Stimulated activated CD8-positive, alpha-beta memory T cell treated with anti-CD3 and anti-CD28 coated beads, Interleukin-2, amount 100 ng/mL, for 1 hour (primary cell): ENCODE measurements at places on chromosomes 6 and 20.

DNA sequence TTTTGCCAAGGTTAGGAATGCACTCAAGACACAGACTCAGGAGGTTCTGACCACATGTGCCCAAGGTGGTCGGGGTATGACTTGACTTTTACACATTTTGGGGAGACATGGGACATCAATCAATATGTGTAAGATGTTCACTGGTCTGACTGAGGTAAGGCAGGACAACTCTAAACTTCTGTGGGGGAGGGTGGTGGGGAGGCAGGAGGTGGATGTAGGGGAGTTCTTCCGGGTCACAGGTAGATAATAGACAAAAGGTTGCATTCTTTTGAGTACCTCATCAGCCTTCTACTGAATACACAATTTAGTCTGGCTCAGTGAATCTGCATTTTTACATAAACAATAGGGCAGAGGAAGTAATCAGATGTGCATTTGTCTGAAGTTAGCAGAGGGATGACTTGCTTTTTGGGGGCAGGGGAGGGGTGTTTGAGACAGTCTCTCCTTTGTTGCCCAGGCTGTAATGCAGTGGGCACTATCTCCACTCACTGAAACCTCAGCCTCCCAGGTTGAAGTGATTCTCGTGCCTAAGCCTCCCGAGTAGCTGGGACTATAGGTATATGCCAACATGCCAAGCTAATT lies 10.9 kb downstream of the ECHDC1 start:
- no peak for DNase-seq

GRCh38 chr20:5871459-5872410 lies 78.6 kb downstream of the TRMT6 start:
- no peak for DNase-seq

DNA sequence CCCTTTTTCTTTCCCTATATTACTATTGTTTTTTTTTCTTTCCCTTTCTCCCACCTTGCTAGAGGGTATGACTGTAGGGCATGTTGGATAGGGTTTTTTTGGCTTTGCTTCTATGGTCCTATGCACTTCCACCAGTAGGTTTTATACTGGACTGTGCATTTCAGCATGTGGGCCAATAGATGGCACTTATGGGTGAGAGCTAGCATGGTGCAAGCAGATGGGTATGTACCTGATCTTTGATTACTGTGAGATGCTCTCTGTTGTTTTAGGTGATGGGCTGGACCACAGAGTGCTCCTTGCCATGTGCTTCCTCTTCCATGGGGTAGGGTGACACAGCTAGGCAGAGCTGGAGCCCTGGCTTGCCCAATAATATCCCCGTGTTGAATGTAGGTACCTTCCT lies 128.5 kb upstream of the CHD6 start:
- DNase-seq, result no peak

GRCh38 chr6:33755070-33755869 lies 8.6 kb upstream of the IP6K3 start:
- no peak for DNase-seq

DNA sequence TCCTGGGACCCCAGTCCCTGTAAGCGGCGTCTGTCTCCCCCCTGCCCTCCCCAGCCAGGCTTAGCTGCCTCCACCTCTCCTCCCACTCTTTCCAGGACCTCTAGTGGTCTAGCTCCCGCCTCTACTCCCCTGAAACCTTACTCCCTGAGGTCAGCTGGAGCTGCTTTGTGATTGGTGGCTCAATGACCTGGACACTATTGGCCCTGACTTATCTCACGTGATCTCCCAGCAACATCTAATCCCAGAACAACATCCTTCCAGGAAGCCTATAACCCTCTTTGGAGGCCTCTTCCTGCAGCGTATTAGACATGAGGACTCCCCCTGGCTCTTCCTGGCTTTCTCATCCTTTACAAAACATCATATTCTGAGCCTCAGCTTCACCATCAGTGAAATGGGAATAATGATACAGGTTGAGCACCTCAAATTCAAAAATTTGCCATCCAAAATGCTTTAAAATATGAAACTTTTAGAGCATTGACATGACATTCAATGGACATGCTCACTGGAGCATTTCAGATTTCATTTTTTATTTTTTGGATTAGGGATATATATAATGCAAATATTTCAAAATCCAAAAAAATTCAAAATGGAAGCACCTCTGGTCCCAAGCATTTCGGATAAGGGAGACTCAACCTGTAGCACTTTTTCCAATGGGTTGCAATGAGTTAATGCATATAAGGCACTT lies 16.3 kb upstream of the SRC start:
- DNase-seq, result no peak

DNA sequence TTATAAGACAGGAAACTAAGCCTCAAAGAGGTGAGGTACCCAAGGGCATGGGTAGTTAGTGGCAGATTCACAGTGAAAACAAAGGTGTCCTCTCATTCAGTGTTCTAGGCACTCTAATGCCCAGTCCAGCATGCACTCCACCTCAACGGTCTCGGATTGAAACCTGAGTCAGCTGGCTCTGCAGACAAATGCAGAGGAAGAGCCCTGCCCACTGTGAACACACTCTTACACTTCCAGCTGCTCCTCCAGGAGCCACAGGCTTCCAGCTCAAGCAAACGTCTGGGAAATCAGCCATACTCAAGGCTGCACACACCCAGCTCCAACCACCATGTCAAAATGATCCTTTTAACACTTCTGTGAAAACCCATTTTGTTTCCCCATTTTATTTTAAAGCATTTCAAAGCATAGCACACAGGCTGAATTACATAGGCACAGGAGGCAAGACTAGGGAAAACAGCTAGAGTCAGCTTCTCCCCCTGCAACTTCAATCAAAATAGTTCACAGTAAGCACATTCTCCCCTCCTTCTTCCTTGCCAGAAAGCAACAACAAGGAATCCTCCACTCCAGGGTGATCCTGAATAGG lies 3.0 kb upstream of the IL17A start:
- no peak for DNase-seq

DNA sequence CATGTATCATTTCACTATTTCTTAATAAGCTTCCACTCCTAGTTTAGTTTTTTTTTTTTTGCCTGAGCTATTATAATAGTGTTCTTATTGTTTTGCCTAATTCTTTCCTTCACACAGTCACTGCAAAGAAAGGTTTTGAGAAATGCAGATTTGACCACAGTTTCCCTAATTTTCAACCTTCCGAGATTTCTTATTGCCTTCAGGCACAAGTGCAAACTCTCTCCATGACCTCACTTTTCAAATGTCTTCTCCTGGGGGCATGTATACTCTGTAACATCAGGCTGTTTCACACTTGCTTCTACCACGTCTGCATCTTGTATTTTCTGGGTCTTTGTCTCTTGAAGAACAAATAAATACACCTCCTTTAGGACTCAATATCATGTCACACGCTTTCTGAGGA lies 339.0 kb upstream of the CITED2 start:
- DNase-seq, result no peak

DNA sequence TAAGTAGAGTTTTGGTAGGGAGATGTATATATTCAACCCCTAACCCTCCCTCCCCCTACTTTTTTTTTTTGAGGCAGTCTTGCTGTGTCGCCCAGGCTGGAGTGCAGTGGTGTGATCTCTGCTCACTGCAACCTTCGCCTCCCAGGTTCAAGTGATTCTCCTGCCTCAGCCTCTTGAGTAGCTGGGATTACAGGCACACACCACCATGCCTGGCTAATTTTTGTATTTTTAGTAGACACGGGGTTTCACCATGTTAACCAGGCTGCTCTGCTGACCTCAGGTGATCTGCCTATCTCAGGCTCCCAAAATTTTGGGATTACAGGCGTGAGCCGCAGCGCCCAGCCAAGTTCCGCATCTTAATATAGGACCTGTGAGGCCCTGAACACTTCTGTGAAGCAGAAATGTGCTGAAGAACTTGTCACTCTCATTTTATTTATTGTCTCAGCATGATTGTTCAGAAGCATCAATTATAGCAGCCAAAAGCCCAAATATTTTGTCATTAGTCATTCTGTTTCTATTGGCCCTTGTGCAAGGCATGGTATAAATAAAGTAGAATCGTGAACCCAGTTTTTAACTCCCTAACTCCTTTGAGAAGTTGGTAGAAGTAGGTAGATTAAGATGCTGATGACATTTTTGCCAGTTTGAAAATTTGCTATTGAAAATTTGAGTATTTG lies 19.4 kb downstream of the DSTN start:
- no peak for DNase-seq

DNA sequence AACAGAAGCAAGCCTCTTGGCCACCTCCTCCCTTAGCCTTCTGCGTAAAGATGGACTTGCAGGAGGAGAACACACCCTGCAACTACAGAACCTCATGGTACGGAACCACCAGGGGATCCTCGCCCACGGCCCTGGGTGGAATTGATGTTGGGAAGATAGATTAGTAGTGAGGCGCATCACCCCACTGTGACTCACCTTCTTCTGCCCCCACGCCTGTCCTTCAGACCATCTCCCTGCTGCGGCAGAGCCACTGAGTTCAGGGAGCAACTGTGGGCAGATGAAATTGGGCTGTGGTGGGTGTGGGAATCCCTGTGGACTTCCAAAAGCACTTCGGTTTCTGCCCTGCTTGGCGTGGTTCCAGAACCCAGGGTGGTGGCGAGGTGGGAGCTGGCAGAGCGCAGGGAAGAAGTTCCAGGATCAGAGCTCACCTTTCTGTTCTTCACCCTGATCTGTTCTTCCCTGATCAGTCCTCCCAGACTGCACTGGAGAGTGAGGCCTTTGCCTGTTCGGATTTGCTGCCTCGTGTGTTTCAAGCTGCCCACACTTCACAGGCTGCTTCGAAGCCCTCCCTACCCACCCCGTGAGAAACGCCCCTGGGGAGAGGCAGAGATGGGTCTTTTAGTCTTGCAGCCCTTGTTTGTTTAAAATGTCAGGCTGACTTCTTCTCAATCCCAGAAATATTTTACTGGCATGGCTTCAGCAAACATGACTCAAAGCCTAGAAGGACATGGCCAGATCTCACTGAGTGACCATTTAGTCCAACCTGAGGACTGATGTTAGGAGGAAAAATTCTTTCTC lies 92.8 kb upstream of the MLN start:
- no peak for DNase-seq

DNA sequence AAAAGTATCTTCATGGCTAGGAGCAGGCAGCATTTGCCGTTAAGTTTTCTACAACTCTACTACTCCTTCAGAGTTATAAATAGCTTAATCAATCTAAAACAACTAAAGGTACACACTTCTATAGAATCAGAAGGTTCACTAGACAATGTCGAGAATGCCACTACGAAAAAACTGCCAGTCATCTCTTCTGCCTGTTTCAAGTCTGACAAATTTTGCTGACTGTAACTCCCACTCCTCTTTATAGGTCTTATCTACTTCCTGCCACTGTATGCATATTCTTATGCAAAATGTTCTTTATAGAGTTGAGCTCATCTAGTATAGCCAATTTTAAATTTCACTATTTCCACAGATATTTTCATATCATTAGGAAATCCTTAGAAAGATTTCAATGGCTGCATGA lies 160.1 kb downstream of the EYS start:
- no peak for DNase-seq
